Suppressor macrophage treated with lipopolysaccharide for 1 hour (primary cell): ENCODE measurements at places on chromosomes 13 and 19.
A peak's percentile ranks its signal among the peaks of the same experiment; 100 is the strongest.

DNA sequence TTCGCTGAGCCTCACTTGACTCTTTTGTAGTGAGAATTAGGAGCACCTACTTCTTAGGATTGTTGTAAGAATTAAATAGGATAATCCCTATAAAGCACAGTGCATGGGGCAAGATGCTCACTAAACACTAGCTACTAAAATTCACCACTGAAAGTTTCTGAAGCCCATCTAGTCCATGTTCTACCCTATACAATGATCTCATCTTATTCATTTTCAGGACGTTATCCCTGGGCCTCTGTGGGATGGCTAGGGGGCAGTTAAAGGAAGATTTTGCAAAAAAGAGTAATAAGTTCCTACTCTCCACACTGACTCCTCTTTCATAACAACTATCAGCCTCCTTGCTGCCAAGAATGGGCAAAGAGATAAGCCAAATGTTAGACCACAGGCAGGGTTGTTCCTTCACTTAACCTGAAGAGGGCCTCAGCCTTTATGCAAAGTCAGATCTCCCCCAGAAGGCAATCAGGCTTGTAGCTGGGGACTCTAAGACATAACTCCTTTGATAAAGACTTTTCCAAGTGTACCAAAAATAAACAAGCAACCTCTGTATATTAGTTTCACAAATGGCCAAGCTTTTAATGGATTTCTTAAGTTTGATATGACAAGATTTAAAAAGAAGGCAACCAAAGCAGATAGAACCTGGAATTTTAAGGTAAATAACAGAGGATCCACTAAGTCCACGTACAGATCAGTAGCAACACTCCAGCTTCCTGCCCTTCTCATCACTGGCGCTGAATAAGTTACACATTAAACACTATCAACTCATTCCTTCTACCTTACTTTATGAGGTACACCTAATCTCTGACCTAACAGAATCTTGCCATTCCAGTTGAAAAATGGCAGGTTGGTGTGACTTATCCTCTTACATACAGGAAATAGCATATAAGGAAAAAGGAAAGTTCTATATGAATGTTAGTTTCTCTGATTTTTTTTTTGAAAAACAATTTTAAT lies 44.4 kb downstream of the ELF1 start:
- peak; percentile 54 for DNase-seq

DNA sequence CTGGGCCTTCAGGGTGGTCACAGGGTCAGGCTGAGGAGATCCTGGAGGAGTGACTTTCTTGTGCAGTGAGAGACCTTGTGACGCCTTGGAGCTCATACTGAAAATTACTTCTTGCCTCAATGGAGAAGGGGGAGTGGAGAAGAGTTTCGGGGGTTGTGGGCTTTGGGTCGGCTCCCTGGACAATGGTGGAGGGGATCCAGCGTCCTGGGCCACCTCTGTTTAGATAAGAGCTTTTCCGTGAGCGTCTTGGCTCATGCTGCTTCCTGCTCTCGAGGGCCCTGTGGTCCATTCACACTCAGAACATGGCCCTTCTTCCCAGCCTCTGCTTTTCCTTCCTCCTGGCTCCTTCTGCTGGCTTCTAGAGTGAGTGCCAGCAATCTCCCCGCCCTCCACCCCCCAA lies 81.9 kb downstream of the FLT1 start:
- no peak for DNase-seq

DNA sequence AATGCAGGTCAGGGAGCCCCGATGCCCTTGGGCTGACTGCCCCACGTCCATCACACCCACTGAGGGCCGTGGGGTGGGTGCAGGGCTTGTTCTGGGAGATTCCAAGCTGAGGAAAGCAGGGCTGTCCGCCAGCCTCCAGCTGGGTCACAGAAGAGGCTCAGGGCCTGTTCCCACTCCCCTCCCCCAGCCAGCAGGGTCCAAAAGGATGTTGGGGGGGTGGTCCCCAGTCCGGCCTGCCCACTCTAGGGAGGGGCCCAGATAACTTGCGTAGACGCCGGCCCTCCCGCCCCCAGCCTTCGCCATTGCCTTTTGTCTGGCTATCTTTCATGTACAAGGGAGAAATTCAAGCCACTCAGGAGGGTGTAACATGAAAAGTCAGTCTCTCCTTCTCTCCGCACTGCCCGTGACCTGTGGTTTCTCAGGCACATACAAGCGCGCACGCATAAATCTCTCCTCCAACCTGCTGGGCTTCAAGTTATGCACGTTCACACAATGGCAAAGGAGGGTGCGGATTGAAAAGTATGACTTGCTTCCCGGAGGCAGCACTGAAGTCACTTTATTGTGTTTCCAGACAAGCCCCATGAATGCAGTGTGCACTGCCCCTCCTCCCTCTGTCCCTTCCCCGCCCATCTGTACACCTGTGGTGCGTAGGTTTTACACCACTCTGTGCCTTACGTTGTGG lies 20.2 kb downstream of the CARM1 start:
- no peak for DNase-seq

GRCh38 chr19:15631817-15632216 lies 8.9 kb upstream of the CYP4F3 start:
- DNase-seq = peak; percentile 33

GRCh38 chr19:2618611-2619010 lies 83.9 kb downstream of the GNG7 start:
- peak; percentile 98 for DNase-seq

- peak; percentile 60 for DNase-seq
Observed at GRCh38 chr19:54670576-54671357, 8.0 kb downstream of the LILRB4 start.
